ENCODE measurements at places on chromosomes 6 and 20.
A peak's percentile ranks its signal among the peaks of the same experiment; 100 is the strongest.

- no peak for DNase-seq
Measured at GRCh38 chr6:23994013-23994412, 132.0 kb upstream of the NRSN1 start.

- no peak for DNase-seq
Measured at GRCh38 chr6:15346315-15346714, 100.4 kb downstream of the JARID2 start.

DNA sequence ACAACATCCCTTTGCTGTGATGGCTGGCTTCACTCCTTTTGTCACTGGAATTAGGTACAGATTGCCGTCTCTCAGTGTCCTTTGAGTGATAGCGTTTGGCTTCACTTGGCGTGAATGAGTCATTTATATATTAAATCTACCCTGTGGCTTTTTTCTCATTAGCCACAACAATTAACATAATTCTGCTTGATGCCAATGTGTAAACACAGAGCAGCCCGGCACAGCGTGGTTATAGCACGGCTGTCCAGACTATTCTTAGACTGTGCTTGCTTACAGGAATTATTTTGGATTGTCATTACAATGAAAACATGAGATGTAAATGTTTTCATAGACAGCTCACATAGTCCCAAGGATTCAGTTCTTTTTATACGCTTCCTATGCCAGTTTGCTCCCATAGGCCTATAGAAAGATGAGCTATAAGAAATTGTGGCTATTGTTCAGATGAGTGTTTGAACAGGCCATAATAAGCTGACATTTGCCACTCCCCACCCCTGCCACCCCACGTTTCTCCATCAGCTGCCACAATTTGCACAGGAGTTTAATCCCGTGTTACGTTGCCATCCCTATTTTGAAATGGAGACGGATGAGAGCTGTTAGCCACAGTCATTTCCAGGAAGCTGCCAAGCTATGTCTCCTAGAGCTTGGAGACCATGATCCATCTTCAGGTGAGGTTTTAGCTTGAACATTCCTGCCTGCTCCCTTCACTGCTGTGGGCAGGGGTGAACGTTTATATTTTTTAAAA, 65.9 kb downstream of the PPP1R14C start:
- DNase-seq = peak; percentile 22

DNA sequence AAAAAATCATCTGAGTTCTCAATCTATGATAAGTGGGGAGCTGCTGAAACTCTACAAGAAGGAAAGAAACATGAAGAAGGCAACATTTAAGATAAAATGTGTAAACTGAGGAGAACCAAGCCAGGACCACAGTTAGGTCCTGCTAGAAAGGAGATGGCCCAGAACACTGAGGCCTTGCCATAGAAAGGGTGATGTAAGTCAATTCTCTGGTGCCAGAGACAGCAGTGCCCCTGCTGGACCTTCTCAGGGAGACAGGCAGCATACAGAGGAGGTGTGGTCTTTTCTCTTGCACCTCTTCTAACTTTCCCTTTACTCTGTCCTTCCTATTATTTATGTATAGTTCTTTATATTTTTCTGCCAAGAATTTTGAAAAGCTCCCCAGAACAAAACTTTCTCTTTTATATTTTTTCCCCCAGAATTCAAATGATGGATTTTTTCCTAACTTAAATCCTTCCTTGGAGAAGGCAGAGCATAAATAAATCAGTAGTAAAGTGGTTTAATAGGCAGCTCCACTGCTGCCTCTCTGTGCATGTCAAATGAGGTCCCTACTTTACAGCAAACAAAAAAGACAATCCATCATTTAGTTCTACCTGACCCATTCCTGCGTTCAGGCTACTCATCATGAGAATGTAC, 9.0 kb downstream of the UQCC2 start:
- peak; percentile 81 for DNase-seq

DNA sequence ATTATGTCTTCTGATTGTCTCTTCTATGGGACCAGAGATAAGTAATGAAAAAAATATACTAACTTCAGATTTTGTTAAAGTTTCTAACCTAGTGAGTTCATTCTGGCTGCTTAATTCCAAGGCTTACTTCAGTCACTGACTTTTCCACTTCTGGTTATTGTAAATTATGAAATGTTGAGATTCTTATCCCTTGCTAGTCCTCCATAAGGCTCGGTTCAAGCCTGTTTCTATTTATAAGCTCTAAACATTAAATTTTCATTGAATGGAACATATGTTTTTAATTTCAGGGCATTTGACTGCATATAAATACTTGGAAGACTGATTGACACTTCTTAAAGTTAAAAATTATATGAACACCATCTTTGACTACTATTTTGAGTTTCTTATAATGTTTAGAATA, 23.6 kb upstream of the NKAIN2 start:
- DNase-seq = no peak

DNA sequence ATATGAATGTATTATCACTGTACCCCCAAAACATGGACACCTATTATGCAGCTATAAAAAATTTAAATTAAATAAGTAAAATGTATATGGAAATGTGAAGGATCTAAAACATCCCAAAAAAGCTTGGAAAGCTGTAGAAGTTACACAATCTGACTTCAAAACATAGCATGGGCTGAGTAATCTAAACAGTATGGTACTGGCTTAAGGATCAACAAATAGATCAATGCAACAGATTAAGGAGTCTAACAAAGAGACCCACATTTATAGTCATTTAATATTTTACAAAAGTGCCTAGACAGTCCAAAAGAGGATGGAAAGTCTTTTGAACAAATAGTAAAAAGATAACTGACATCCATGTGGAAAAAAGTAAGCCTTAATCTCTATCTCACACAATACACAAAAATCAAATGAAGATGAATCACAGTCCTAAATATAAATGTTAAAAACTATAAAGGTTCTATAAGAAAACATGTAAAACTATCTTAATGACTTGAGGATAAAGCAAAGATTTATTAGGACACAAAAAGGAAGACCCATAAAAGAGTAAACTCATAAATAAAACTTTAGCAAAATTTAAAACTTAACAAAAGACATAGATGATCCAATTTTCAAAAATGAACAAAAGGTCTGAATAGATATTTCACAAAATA, 46.8 kb downstream of the RANBP9 start:
- DNase-seq = peak; percentile 77

DNA sequence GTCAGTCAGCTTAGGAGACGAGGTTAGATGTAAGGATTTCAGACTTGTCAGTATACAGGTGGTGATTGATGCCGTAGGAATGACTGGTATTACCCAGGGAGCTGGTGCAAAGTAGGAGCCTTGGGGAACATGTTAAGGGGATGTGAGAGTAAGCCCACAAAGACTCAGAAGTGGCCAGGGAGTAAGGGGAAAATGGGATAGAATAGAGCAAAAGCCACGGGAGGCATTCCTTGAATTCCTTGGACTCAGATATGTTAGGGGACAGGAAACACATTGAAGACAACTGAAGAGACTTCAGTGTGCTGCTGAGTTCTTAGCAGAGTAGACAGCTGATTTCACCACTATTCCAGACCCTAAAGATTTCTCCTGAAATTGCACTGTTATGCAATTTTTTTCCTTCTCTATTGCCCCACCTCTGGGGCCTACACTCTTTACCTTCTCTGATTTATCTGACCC, 1.2 kb upstream of the ACAT2 start:
- DNase-seq = peak; percentile 56

- no peak for DNase-seq
Measured at GRCh38 chr6:107815846-107816245, 8.3 kb downstream of the SCML4 start.

DNA sequence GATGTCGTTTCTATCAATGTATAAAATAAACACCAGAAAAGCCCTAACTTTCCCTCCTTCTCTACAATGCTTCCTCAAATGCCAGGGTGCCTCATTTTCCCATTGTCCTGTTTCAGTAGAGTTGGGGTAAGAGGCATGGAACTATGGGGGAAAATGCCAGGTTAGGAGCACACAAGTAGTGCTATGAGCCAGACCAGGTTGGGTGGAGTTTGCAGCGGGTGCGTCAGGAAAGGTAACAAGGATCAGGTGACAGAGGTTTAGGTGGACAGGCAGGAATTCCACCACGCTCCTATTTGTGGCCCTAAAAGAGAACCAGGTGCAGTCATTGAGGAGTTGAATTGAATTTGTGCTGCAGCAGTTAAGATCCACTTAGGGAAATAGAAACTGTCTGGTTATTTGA, 36.5 kb downstream of the SYTL3 start:
- DNase-seq = no peak

GRCh38 chr6:10397756-10398445, 17.0 kb downstream of the TFAP2A start:
- DNase-seq = peak; percentile 42

- DNase-seq = no peak
Measured at GRCh38 chr6:168208854-168209253, 110.7 kb downstream of the DACT2 start.

DNA sequence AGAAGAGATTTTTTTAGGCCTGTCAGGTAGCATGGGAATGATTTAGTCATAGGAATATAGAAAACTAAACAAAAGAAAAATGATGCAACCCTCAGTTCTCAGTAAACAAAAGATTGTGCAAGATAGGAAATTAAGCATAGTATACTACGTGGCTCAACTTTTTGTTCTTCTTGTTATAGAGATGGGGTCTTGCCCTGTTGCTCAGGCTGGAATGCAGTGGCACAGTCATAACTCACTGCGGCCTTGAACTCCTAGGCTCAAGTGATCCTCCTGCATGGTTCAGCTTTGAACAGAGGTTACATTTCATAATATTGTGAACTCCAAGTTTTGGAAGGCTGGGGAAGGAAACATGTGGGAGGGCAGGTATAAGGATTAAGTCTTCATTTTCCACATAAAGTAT, 28.5 kb downstream of the SLX4IP start:
- DNase-seq = no peak

DNA sequence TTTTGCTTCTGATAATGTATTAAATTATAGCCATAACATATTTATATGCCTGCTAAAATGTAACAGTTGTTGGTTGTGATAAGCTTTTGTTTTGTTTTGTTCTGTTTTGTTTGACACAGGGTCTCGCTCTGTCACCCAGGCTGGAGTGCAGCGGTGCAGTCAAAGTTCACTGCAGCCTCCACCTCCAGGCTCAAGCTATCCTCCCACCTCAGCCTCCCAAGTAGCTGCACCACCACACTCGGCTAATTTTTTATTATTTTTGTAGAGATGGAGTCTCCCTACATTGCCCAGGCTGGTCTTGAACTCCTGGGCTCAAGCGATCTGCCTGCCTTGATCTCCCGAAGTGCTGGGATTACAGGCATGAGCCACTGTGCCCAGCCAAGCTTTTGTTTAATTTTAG, 157.8 kb downstream of the ARID1B start:
- DNase-seq = no peak

DNA sequence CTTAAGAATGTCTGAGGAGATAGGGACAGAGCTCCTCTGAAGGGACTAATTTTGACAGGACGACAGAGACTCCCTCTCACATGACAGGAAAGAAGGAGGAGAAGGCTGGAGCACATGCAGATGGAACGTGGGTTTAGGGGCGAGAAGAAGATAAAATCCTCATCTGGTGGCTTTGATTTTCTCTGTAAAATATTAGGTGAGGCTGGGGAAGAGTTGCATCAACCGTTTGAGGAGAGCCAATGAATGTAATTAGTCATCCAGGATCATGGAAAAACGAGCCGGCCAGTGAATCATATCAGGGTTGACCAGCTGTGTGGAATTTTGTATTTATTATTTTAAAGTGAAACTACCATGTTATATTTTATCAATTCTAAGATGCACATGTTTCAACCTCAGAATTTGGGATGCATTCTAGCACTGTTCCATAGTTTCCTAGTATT, 46.9 kb upstream of the ADGRF4 start:
- peak; percentile 81 for DNase-seq

Measured in adipocyte (in vitro differentiated cells).